Cortex of kidney (tissue), 1 donor: ENCODE measurements at places on chromosomes 5 and 9.

- no peak for DNase-seq
These were observed 3.9 kb downstream of the HMGCR start for GRCh38 chr5:75340714-75341478.

GRCh38 chr5:31346896-31347551 lies 153.5 kb downstream of the CDH6 start:
- DNase-seq, result no peak

GRCh38 chr9:29209748-29210291 lies 1636.5 kb upstream of the C9orf72 start:
- no peak for DNase-seq

DNA sequence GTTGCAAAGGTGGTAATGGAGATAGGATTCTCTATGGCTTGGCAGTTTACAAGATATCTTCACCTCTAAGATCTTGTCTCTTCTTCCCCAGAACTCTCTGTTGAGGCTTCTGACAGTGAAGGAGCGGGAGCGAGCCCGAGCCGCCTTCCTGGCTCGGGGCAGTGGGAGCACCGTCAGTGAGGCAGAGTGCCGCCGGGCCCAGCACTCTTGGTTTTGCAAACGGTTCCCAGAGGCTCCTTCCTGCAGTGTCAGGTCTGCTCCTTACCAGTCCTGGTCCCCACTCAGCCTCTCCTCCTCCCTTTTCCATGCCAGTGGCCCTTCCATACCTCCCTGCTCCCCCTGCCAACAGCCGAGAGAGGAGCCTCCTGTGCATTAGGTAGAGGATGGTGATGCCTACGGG lies 12.6 kb upstream of the DNAJB5 start:
- no peak for DNase-seq

DNA sequence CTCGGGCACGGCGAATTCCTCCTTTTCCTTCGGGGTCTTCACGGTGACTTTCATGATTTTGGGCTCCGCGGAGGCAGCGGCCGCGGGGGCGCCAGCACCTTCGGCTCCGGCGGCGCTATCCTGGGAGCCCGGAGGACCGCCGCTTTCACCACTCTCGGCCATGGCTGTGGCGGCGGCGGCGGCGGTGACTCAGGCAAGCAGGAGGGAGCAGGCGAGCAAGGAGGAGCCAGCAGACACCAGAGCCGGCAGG lies 315 bp downstream of the UBQLN1 start:
- no peak for DNase-seq

GRCh38 chr9:82934949-82935348 lies 128.0 kb downstream of the RASEF start:
- no peak for DNase-seq
